ENCODE measurements at places on chromosomes 1 and 21. TPM values are rescaled to one million over a fixed set of nuclear protein-coding genes. Genes with fewer than 3 reads are reported as not detected.

- no peaks in the 10 kb centered on the region for H3K4me1 ChIP-seq
- H3K27ac ChIP-seq, result no peak overlapping the region
- H3K36me3 ChIP-seq, result no peaks in the 10 kb centered on the region
- H3K4me3 ChIP-seq, result no peak overlapping the region
- no peak for DNase-seq
- no peaks in the 10 kb centered on the region for H3K27me3 ChIP-seq
Measured at GRCh38 chr21:36535618-36536241, 55.8 kb upstream of the CLDN14 start.

DNA sequence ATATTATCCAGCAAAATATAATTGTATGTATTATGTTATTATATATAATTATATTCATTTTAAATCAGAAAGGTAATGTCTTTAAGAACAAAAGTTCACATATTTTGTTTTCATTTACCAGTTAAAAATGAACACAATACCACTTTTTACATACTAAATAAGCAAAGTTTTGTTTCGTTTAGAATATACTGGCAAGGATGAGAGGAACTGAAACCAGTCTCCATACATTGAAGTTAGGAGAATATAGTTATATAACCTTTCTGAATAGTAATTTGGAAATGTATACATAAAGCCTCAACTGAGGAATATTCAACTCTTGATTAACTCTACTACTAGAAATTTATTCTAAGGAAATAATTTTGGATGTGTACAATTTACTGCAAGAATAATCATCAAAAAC is 110.5 kb downstream of the ZNF644 start:
- H3K36me3 ChIP-seq, result no peaks in the 10 kb centered on the region
- no peak for DNase-seq
- no peaks in the 10 kb centered on the region for H3K27me3 ChIP-seq

GRCh38 chr1:27566462-27567145 is 37.3 kb downstream of the AHDC1 start:
- H3K36me3 ChIP-seq, result no peaks in the 10 kb centered on the region
- no peak overlapping the region for H3K27ac ChIP-seq
- H3K4me3 ChIP-seq, result no peak overlapping the region
- peaks cover 11% of the 10 kb centered on the region for H3K4me1 ChIP-seq
- no peaks in the 10 kb centered on the region for H3K27me3 ChIP-seq

GRCh38 chr1:61952675-61953074 is 210.4 kb downstream of the PATJ start:
- no peak overlapping the region for H3K27ac ChIP-seq
- no peaks in the 10 kb centered on the region for H3K4me1 ChIP-seq
- H3K4me3 ChIP-seq, result no peak overlapping the region
- no peaks in the 10 kb centered on the region for H3K36me3 ChIP-seq
- no peak for DNase-seq

DNA sequence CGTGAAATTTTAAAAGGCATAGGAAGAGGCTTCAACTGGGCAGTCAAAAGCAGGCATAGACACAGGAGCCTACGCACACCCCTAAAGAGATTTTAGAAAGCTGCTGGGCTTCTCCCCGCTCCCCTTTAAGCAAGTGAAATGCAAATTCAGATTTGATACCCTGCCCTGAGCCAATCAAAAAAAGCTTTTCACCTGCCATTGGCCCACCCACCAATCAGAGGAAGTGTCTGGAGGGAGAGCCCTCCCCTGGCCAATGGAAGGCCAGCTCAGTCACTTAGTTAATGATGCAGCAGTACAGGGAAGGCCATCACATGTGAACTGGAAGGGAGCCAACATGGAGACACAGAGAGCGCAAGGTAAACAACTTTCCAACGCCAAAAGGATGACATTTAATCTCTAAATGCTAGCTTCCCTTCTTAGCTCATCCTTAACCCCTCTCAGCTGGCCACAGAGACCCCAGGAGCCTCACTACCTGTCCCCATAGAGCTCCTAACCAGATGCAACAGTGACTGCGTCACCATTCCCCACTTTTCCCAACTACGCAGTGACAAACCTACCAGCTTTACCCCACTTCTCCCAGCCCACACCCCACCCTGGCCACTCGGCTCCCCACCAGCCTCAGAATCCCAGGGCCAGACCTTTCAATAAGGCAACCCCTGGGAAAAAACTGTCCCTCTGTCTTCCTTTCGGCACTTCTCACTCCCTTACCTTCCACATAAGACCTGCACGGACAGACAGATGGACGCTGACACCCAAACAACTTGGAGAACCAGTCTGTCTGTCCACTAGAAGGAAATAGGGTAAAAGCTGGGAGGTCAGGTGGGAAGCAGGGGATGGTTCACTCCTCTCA is 71.0 kb downstream of the CD46 start:
- peaks cover 9% of the 10 kb centered on the region for H3K4me1 ChIP-seq
- H3K27me3 ChIP-seq, result no peaks in the 10 kb centered on the region
- DNase-seq, result peak; percentile 81
- H3K27ac ChIP-seq, result peak overlapping the region; percentile 97
- peak overlapping the region; percentile 64 for H3K4me3 ChIP-seq

DNA sequence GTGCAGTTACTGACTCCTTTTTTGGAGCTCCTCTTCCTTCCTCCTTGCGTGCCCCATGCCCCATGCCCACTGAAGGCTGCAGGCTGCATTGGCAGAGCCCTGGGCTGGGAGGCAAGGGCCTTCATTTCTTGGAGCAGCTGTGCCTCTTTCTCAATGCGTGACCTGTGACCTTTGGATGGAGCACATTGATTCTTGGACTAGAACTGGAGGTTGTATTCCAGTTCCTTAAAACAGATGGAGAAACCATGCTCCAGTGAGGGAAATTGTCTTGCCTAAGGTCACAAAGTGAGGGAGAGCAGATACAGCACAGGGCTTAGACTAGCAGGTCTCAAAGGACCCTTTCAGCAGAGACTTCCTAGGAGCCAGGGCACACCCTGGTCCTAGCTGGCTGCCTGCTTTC is 9.0 kb downstream of the TMEM269 start:
- no peak overlapping the region for H3K4me3 ChIP-seq
- no peaks in the 10 kb centered on the region for H3K4me1 ChIP-seq
- no peaks in the 10 kb centered on the region for H3K27me3 ChIP-seq
- H3K27ac ChIP-seq, result no peak overlapping the region
- no peaks in the 10 kb centered on the region for H3K36me3 ChIP-seq

DNA sequence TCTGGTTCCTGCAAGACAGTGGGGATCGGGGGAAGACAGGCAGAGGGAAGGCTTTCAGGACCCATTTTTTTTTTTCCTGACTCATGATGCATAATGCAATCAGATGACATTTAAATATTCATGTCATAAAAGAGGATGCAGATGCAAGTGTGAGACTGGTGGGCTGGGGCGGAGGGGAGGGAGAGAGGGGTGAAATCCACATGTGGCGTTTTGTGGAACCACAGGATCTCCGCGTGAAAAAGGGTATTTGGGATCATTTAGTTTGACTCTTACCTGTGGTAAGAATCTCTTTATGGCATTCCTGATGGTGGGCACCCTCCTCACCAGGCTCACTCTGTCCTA is 249.3 kb upstream of the CSF3R start:
- DNase-seq, result no peak
- no peaks in the 10 kb centered on the region for H3K36me3 ChIP-seq
- no peak overlapping the region for H3K27ac ChIP-seq
- H3K4me1 ChIP-seq, result no peaks in the 10 kb centered on the region
- no peak overlapping the region for H3K4me3 ChIP-seq
- H3K27me3 ChIP-seq, result no peaks in the 10 kb centered on the region

GRCh38 chr1:110462964-110463363 is 12.0 kb downstream of the PROK1 start:
- no peak overlapping the region for H3K4me3 ChIP-seq
- no peak overlapping the region for H3K27ac ChIP-seq
- no peak for DNase-seq
- no peaks in the 10 kb centered on the region for H3K27me3 ChIP-seq
- H3K36me3 ChIP-seq, result no peaks in the 10 kb centered on the region

DNA sequence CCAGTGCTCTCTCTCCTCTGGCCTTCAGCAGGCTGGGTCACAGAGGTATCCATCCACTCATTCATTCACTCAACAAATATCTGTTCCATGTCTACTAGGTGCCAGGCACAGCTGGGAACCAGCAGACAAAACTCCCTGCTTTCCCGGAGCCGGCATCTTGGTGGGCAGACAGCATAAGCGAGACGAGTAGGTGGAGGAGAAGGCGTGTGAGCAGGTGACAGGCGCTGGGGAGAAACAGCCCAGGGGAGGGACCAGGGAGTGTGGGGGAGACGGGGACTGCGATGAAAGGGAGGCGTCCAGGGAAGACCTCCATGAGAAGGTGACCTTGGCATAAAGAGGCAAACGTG is 11.0 kb upstream of the KCNAB2 start:
- H3K4me3 ChIP-seq, result no peak overlapping the region
- H3K4me1 ChIP-seq, result no peaks in the 10 kb centered on the region
- no peak overlapping the region for H3K27ac ChIP-seq
- no peak for DNase-seq

AADACL4 gene
- total RNA-seq, result not detected

MPZ gene
- 3.4 TPM for total RNA-seq

DMRTA2 gene
- not detected for total RNA-seq

TMEM63A gene
- total RNA-seq, result 43.9 TPM

LEMD1 gene
- total RNA-seq, result not detected

ZBTB21 gene
- total RNA-seq, result 28.5 TPM

ZMYND12 gene
- total RNA-seq, result 4.4 TPM

Data from right lobe of liver (tissue), 6 donors.